ENCODE measurements at places on chromosomes 6 and 20.

DNA sequence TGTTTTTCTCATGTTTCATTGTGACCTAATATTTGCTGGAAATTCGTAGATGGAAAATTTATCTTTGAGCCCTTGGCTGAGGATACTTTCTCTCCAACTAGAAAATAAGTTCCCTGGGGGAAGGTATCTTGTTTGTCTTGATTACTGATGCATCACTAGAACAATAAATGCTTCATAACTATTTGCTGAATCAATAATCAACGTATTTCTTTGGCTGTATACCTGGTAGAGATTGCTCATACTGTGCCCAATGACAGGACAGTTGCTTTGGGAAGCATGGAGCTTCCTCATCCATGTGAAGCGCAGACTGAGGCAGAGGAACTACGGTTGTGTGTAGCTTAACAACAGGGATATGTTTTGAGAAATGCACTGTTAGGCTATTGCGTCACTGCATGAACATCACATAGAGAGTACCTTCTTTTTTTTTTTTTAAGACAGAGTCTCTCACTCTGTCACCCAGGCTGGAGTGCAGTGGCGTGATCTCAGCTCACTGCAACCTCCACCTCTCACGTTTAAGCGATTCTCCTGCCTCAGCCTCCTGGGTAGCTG is 34.2 kb upstream of the RPN2 start:
- DNase-seq: no peak

DNA sequence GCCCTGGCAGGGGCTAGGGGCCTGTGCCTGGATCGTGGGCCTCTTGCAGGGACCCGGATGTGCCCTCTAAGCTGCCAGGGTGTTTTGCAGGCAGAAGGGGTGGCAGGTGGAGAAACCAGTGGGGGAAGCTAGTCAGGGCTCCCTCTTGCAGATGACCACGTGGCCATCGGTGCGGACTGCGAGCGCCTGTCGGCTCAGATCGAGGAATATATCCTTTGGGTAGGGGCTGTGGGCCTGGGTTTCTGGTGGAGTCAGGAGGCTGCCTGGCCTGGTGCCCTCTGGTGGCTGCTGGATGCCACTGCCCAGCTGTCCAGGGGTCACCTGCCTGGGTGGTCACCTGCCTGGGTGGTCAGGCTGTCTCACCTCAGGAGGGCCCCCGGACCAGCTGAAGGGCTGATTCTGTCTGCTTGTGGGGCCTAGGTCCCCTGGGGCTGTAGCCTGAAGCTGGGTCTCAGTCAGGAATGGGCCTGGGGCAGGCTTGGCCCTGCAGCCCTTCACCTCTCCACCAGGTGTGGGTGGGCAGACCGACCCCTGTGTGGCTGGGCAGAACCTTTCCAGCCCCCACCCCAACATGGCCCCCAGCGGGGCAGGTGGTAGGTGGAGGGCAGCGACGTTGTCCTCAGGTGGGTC is 6.7 kb downstream of the TCEA2 start:
- DNase-seq: no peak

GRCh38 chr6:157535340-157536222 is 154.6 kb downstream of the ZDHHC14 start:
- DNase-seq: peak; percentile 55

DNA sequence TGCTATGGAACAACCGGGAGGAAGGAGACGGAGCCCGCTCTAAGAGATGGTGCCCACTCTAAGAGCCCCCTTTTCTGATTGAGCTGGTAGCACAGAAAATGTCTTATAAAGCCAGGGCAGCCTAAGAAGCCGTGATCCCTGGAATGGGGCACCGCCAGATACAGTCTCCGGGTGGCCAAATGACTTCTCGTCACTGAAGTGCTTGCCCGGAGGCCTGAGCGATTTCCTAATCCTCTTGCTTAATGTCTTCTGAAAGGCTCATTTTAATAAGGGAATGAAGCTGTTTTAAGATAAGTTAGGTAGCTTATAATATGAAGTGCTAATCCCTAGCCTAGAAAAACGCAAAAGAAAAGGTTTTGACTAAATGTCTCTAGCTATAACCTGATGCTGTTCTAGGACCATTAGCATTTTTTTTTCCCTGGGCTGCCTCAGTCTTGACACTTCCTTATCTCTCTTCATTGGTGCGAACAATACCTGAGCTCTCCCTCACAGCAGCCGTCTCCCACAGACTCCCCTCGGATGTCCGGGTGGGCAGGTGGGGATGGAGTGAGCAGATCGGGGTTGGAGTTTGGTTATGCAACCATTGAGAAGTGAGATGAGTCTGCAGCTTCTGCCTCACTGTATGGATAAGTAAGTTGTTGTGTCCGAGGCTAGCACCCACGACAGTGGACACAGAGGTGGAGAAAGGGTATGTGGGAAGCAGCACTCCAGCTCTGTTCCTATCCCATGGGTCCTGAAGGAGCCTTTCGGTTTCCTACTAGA is 559.4 kb upstream of the AGPAT4 start:
- DNase-seq: no peak

DNA sequence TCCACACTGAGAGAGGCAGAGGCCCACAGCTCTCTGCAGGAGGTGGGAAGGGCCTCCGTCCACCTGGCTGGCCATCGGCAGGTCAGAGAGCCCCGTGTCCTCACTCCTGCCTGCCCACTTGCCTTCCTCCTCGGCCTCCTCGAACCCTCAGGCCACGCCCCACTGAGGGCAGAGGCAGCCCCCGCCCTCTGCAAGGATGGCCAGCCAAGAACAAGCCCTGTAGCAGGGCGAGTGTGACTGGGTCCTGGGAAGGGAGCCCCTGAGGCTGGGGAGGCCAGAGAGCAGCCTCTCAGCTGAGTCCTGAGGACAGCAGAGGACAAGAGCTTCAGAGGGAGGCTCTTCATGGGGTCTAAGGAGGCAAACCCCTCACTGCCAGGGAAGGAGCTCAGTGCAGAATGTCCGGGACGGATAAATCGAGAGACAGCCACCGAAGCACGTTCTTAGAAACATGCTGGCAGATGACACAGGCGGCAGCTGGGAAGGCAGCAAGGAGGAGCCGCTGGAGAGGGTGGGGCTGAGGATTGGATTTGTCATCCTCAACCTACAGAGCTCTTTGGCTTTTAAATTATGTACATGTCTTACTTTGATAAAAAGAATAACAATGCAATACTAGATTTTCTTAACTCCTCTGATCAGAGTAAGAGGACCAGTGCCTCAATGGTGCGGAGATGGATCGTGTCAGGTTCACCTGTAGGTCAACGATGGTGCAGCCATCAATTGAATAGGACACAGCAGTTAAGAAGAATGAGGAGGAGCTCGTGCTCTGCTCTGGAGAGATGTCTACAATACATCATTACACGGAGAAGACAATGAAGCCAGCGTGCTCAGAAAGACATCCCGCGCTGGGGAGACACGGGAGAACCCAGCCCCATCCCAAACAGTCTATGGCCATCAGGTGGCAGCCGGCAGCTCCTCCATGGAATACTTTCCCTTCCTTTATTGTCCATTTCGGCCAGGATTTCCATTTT is 53.0 kb downstream of the GNAS-AS1 start:
- DNase-seq: no peak

GRCh38 chr6:112163295-112164257 is 76.2 kb downstream of the FAM229B start:
- peak; percentile 26 for DNase-seq

- peak; percentile 39 for DNase-seq
These were observed 71.6 kb downstream of the GPX5 start for GRCh38 chr6:28597217-28597835.

DNA sequence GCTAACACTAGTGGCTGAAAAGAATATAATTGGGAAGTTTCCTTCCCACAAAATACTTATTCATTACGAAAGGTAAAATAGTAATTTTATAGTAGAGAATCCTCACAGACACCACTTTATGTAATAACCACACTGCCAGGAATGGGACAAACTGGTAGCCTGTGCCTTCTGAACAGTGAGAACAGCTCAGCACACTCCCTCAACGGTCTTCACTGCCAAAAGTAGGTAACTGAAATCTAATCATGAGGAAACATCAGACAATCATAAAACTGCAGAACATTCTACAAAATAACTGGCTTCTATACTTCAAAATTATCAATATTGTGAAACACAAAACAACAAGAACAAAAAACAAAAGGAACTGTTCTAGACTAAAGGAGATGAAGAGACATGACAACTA is 44.1 kb downstream of the NUP153 start:
- no peak for DNase-seq

GRCh38 chr6:157716251-157716995 is 106.6 kb upstream of the SNX9 start:
- peak; percentile 74 for DNase-seq

- no peak for DNase-seq
These were observed 364.6 kb downstream of the PREX1 start for GRCh38 chr20:48463096-48463720.

DNA sequence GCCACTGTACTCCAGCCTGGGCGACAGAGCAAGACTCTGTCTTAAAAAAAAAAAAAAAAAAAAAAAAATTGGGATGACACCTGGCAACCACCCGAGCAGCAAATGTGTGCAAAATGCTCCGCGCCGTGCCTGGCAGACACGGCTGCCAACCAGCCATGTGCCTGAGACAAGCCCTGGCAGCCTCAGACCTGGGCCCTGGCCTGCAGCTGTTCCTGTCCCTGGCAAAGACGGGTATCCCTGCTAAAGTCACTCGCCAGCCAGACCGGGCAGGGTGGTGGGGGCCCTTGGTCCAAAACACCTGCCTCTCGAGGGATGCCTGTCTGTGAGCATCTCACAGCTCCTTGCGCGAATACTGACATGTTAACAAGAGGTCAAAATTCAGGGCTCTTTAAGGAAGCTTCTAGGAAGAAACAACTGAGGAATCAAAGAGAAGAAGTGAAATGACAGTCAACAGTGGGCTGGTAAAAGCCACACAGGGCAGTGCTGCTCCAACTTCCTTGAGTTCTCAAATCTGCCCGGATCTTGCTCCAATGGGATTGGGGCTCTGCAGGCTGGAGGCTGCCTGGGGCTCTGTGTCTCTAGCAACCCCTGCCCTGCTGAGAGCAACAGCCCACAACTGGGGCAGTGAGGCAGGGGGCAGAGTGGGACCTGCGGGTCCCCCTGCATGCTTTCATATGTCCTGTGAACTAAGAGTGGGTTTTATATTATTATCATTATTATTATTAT is 53.4 kb downstream of the SYTL3 start:
- no peak for DNase-seq

DNA sequence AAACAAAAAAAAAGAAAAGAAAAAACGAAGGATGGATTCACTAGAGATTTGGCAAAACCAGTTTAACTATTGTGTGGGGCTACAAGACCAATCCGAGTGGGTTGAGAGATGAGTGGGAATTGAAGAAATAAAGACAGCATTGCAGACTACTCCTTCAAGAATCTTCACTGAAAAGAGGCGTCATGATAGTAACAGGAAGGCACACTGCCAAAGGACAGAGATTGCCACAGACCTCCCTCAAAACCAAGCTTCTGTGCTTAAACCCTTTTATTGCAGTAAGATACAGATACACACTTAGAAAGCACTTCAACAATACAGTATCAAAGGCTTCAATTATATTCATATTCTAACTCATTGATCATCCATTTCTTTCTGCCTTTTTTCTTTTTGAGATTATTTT is 103.9 kb downstream of the IPCEF1 start:
- DNase-seq: peak; percentile 6

GRCh38 chr6:21999741-22000140 is 297.1 kb downstream of the PRL start:
- no peak for DNase-seq

DNA sequence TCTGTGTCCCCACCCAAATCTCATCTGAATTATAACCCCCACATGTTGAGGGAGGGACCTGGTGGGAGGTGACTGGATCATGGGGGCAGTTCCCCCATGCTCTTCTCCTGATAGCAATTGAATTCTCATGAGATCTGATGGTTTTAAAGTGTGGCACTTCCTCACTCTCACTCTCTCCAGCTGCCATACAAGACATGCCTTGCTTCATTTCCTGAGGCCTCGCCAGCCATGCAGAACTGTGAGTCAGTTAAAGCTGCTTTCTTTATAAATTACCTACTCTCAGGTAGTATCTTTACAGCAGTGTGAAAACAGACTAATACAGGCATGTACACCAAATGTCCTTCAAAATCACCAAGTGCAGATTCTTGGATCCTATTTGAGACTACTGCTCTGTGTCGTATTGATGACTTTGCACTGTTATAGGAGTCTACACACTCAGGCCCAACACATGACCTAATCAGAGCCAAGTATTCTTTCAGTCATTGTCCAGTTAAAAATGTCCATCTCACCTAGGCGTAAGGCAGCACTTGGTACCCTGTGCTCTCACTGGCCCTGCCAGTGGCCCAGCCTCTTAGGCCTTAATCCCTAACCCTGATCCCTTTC is 52.8 kb upstream of the UST start:
- DNase-seq: no peak
